Stimulated activated CD8-positive, alpha-beta memory T cell treated with anti-CD3 and anti-CD28 coated beads, Interleukin-7, amount 100 ng/mL, for 24 hours (primary cell): ENCODE measurements at places on chromosomes 12 and 14.

GRCh38 chr14:56271970-56272369 lies 153.8 kb downstream of the PELI2 start:
- no peak for DNase-seq

- DNase-seq = no peak
Observed at GRCh38 chr12:103725398-103725797, 115.6 kb downstream of the NT5DC3 start.

GRCh38 chr12:14946861-14947260 lies 8.5 kb upstream of the ERP27 start:
- DNase-seq = no peak

- DNase-seq = no peak
Observed at GRCh38 chr12:105539735-105540134, 209.2 kb downstream of the C12orf75 start.

- DNase-seq = no peak
Observed at GRCh38 chr12:52279422-52280318, 5.2 kb downstream of the KRT86 start.

DNA sequence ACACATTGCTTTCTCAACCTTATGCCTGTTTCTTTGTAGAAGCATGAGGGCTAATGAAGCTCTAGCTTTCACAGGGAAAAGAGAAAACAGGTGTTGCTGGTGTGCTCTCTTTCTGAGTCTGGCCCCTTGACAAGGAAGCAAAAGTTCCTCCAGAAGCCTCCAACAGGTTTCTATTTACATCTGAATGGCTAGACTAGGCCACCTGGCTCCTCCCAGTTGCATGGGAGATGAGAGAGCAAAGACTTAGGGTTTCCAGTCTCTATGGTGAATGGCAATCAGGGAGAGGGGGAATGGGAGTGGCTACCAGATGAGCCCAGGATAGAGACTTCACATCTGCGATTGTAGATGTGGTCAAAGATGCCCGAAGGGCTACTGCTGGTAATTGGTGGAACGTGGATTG lies 138.1 kb upstream of the PLXNC1 start:
- no peak for DNase-seq

DNA sequence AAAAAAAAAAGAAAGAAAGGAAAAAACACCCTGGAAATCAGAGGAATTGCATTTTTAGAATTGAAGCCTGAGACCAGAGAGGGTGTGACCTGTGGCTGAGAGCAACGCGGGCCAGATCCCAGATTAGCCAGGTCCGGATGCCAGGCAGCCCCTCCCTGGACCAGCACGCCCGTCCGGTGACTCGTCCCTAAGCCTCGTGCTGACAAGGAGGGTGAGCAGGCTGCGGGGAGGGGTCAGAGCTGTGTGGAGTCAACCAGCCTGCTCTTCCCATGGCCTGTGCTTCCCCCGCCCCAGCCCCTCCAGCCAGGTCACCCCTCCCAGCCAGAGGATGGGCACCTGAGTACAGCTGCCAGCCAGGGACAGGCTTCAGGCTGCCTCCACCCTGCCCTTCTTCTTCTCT lies 4.2 kb upstream of the KLC1 start:
- no peak for DNase-seq

GRCh38 chr12:80860928-80861327 lies 76.8 kb downstream of the LIN7A start:
- no peak for DNase-seq

DNA sequence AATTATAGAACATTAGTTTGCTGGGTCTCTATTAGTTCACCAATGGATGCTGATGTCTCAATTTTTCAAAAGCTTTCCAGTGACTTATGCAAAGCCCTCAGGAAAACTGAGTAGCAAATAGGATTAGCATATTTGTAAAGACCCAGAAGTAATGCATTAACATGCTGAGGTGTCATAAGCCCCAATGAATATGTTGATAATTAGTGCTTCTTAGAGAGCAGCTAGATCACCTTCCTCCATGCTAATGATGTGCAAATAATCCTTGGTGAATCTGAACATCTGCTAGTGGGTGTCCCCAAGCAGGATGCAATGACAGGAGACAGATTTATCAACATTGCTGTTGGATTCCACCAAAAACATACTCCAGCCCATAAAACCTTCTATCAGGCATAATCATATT lies 19.0 kb downstream of the IFNG start:
- no peak for DNase-seq

GRCh38 chr12:25365340-25365730 lies 114.6 kb upstream of the KRAS start:
- no peak for DNase-seq

DNA sequence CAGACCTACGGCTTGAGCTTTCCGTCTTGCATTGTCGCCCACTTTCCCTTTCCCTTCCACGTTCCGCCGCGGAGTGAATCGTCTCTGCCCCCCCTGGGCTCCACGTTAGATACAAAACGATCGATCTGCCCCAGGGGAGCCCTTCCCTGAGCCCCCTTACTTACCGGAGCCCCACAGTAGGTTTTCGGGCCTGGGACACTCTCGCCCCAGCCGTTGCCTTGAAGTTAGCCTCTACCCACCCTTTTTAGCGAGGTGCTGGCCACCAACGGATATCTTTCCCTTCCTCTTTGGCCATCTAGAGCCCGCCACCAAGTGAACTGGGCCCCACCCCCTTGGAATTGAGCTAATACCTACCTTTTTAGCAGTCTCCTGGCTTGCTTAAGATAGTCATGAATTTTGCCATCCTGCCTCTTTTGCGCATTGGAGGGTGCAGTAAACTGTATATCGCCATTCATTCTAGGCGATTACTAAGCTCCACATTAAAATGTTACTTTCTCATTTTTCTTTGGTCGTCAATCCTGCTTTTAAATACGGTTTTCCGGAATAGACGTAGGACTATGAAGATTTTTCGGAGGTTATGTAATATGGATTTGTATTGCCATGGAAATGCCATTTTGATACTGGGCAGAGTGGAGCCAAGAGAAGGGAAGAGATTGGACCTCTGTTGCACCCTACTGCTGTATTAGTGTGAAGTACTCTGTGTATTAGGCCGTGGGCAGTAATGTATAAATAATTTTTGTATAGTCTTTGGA lies 764 bp downstream of the RBM25 start:
- no peak for DNase-seq

- DNase-seq = no peak
Observed at GRCh38 chr14:95523815-95524448, 7.5 kb upstream of the SYNE3 start.

- DNase-seq = no peak
Observed at GRCh38 chr12:51932218-51933076, 19.1 kb upstream of the ACVR1B start.

GRCh38 chr12:28017126-28017872 lies 44.8 kb upstream of the PTHLH start:
- DNase-seq = no peak

GRCh38 chr12:64891629-64892028 lies 67.2 kb downstream of the TBC1D30 start:
- no peak for DNase-seq

- DNase-seq = no peak
Observed at GRCh38 chr12:104155711-104156555, 17.9 kb upstream of the NFYB start.

DNA sequence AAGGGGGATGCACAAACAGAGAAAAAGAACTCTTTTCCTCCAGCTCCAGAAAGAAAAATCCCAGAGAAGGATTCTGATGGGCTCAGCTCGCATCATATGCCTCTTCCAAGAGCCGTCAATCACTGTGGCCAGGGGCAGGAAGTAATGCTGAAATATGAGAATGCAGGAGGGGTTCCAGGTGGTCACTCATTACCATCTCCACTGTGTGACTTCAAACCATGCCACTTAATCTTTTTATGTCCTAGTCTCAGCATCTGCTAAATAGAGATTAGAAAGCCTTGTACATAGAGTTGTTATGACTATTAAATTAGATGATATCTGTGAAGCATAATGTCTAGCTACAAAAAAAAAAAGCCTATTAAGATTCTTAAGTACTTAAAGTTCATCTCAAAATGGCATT lies 65.6 kb upstream of the FICD start:
- DNase-seq = no peak

- DNase-seq = no peak
Observed at GRCh38 chr14:76011930-76012329, 26.4 kb downstream of the IFT43 start.

GRCh38 chr12:7361265-7361664 lies 57.4 kb downstream of the ACSM4 start:
- no peak for DNase-seq

GRCh38 chr12:115864396-115864795 lies 413.1 kb downstream of the MED13L start:
- DNase-seq = no peak

- DNase-seq = no peak
Observed at GRCh38 chr14:75025082-75025481, 22.4 kb downstream of the EIF2B2 start.

GRCh38 chr12:104721039-104721405 lies 237.1 kb downstream of the SLC41A2 start:
- no peak for DNase-seq

DNA sequence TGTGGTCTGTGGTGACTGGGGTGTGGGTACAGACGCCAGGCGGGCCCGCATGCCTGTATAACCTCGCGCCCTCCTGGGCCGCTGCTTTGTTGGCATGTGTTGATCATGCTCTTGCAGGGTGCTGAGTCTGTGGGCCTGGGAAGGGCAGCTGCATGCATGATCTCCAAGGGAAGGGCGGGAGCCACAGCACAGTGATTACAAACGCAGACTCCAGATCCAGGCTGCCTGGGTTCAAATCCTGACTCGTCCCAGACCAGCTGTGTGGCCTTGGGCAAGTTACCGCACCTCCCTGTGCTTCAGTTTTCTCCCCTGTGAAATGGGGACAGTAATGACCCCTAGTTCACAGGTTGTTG lies 24.0 kb downstream of the ADGRD1 start:
- no peak for DNase-seq

DNA sequence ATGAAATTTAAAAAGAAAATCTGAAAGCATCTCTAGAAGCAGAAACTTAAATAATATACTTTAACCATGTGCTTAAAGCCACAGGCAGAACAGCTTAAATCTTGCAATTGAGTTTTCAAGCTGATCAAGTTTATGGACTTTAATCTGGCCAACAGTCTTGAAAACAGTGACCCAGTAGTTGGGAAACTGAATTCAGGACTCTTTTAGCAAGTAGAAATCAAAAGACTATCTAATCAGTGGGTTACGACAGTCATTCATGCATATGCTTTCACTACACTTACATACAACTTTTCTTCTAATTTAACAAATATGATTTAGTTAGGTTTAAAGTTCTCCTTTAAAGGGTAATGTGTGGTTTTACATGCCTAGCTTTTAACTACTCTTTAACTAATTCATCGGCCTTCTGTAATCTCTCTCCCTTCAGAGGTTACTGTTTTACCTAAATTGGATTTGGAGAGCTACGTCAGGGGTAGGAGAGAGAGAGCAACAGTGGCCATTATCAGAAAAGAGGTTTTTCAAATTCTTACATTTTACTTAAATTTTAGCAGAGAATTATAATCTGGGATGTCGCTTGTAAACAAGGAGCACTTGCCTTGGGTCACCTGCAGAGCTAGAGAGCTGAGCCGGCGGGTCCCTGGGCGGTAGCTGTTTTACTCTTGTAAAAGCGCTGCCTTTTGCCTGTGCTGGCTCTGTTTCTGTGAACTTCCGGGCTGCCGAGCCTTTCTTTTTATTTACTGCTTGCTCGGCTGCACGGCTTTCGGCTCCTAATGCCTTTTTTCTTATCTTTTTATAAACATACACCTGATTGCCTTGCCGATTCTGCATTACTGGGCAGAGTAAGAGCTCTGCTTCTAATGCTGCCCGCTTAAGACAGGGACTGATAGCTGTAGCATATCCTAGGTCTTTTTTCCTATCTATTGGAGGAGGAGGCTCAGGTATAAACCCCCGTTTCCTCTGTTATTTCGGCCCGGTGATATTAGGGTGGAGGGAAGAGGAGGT lies 17.4 kb upstream of the LYZ start:
- DNase-seq = peak; percentile 20

DNA sequence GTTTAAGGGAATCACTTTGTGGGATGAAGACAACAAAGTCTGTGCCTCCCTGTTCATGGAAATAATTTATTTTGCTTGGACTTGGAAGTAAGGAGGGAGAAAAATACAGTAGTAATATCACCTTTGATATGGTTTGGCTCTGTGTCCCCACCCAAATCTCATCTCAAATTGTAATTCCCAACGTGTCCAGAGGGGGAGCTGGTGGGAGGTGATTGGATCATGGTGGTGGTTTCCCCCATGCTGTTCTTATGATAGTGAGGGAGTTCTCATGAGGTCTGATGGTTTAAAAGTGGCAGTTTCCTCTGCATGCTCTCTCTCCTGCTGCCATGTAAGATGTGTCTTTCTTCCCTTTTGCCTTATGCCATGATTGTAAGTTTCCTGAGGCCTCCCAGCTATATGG lies 460.7 kb downstream of the NOVA1 start:
- DNase-seq = no peak

DNA sequence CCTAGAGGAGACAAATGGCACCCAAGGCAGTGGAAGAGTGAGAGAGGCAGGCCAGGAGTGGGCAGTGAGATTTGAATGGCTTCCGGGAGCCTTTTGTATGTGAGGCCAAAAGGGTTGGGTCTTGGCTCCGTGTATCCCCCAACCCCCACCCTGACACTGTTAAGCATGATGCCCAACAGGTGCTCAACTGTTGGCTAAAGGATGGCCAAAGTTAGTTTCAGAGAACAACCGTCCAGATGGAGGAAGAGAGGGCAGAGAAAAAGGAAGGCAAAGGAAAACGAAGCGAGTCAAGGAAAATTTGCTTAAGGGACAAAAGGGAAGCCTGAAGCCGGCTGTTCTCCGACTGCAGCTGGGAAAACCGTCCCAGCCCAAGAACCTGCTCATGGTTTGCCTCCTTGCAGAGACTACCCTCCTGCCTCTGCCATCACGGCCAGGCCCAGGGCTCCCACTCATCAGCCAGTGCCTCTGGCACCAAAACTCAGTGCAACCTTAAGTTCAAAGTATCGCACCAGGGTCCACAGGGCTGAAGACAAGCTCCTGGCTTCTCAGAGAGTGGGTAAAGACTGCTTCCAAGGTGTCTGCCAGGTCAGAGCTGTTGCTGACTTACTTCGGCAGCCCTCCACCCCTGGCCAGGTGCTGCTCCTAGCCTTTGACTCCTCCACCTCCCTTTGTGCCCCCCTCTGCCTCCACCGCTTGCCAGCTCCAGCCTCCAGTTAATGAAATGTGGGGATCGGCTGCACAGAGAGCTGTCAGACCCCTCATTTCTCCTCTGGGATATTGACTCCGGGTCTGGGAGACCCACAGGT lies 4.2 kb upstream of the C1QL4 start:
- DNase-seq = no peak

DNA sequence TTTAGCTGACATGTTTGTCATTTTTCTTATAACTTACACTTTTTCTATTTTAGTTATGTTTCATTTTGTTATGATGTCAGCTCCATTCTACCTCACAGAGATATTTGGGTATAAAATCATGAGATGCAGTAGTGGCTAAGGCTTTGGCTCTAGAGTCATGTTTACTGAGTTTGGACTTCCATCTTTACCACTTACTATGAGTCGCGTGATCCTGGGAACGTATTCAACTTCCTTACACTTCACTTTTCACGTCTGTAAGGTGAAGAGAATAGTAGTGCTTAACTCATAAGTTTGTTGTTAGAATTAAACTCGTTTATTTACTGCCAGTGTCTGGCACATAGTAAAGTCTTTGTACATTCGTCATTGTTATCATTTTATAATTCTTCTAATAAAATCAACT lies 126.3 kb downstream of the ERC1 start:
- DNase-seq = no peak

- DNase-seq = no peak
Observed at GRCh38 chr12:10952645-10953044, 13.6 kb upstream of the TAS2R14 start.

GRCh38 chr12:23830210-23830609 lies 119.3 kb downstream of the SOX5 start:
- no peak for DNase-seq
